Kidney (tissue), 22 donors: ENCODE measurements at places on chromosomes 4 and X. TPM values are rescaled to one million over a fixed set of nuclear protein-coding genes. Genes with fewer than 3 reads are reported as not detected.

XAGE2 gene
- not detected for polyA plus RNA-seq

APELA gene
- polyA plus RNA-seq: 1.2 TPM

SSX2B gene
- polyA plus RNA-seq: not detected

KLHL5 gene
- polyA plus RNA-seq: 12.2 TPM

CNKSR2 gene
- 0.06 TPM for polyA plus RNA-seq

ZAR1 gene
- polyA plus RNA-seq: not detected
